Right ventricle myocardium inferior (tissue), 1 donor: ENCODE measurements at places on chromosomes 16 and 17. TPM values are rescaled to one million over a fixed set of nuclear protein-coding genes. Genes with fewer than 3 reads are reported as not detected.

DNA sequence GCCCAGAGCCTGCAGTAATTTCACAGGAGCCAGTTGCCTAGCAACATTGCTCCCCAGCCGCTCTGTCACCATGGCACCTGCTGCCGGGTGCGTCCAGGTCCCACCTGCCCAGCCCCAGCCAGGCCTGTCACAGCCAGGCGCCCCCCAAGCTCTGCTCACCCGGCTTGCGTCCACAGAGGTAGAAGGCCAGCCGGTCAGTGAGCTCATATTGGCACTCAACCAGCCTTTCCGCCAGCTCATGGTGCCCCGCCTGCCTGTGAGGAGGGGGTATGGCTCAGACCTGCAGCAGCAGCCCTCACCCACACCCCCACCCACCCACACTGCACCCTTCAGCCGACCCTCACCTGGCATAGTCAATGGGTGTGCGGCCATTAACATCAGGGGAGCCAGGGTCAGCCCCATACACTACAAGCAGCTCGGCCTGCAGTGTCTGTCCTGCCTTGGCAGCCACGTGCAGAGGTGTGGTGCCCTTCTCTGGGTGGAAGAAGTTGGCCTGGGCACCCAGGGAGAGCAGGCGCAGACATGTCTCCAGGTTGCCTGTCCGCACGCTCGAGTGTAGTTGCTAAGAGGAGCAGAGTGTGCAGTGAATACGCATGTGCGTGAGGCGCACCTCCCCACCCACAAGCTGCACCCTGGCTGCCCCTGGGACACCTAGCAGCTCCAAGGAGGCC lies 7.7 kb downstream of the GIT1 start:
- peak; percentile 56 for DNase-seq

The TMIGD1 gene
- total RNA-seq = not detected

The KIF2B gene
- total RNA-seq = not detected

DNA sequence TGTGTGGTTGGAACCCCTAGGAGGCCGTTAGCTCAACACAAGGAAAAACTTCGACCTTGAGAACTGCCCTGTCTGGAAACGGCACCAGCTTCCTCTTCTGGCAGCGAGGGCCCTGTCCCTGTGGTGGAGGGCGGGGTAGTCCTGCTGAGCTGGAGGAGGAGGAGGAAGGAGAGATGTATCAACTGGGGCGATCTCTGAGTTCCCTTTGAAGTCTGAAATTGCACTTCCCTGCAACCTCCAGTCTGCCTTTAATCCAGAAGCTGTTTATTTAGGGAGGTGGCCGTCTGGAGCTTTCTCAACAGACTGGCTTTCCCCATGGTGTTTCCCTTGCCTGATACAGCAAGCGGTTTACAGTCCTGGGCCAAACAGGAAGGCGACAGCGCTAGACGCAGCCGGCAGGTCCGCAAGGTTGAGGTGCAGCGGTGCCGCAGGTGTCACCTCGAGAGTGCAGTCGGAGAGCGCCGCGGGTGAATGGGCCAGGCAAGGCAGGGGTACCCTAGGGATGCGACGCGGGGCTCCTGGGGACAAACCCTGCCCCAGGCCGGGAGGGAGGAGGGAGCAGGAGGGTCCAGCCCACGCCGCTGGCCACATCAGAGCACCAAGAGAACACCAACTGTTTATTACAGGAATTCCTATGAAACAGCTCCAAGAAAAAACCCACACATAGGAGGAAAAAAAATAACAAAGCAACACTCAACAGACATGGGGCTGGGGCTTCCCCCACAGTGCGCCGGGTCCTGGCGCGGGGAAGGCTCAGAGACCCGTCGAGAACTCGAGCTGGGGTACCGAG lies 11.4 kb upstream of the MRPS23 start:
- peak; percentile 85 for DNase-seq

DNA sequence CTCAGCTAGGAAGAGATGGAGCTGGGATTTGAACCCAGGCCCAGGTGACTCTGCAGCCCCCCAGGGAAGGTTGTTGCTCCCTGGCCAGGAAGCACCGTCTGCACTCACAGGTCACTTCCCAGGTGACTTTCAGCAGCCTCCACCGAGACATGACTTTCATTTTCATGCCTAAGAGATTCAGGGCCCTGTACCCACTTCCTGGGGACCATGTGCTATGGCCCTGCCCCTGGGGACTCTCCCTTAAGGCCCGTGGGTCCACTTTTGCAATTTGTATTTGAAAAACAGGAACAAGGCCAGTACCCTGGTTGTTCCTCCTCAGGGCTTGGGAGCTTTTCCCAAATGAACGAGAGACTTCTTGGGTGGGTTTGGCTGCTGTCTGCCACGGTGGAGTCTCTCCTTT lies 191.0 kb downstream of the IRF8 start:
- no peak for DNase-seq
